A673 (cell line): ENCODE measurements at places on chromosomes 3 and 15. TPM values are rescaled to one million over a fixed set of nuclear protein-coding genes. Genes with fewer than 3 reads are reported as not detected.
A peak's percentile ranks its signal among the peaks of the same experiment; 100 is the strongest.

GRCh38 chr3:139296141-139296718, 47.6 kb upstream of the MRPS22 start:
- H3K4me3 ChIP-seq: no peak overlapping the region
- H3K27ac ChIP-seq: no peak overlapping the region
- no peak for DNase-seq
- H3K4me1 ChIP-seq: no peaks in the 10 kb centered on the region
- H3K27me3 ChIP-seq: no peaks in the 10 kb centered on the region
- H3K36me3 ChIP-seq: no peaks in the 10 kb centered on the region

GRCh38 chr3:133479895-133480669, 80.2 kb downstream of the BFSP2 start:
- no peaks in the 10 kb centered on the region for H3K36me3 ChIP-seq
- H3K4me3 ChIP-seq: no peak overlapping the region
- DNase-seq: no peak
- H3K4me1 ChIP-seq: peaks cover 15% of the 10 kb centered on the region
- H3K27me3 ChIP-seq: no peaks in the 10 kb centered on the region

- no peak overlapping the region for H3K4me3 ChIP-seq
- no peak overlapping the region for H3K27ac ChIP-seq
- no peak for DNase-seq
- no peaks in the 10 kb centered on the region for H3K4me1 ChIP-seq
Observed at GRCh38 chr3:20682573-20682972, 496.6 kb upstream of the SGO1 start.

DNA sequence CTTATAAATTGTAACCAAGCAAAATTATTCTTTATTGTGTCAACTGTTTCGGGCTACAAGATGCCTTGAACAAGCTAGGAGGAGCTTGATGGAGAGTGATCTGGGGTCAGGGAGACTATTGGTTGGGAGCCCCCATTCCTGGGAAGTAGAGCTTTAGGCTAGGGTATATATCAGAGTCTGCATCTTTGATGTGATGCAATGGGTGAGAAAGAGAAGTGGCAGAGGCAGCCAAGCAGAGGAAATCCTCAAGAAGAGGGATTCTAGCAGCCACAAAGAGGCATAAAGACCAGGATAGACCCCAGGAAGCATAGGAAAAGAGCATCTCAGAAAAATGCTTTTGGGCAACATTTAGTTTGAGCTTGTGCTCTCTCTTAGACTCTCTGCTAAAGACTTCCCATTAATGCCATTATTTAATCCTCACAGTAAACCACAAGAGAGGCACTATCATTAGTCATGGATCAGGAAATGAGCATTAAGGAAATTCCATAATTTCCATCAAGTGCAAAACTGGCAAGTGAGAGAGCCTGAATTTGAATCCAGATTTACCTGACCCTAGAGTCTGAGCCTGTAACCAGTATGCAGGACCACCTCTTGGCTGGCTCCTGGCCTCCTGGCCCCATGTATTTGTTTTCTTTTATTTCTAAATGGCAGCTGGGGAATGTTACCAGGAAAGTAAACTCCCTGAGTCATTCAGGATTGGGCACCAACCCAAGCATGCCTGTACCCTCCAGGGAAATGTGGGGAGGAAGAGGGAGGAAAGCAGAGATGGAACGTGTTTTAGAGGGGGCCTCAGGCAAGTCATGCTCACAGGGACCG, 118.7 kb downstream of the RPL22L1 start:
- no peaks in the 10 kb centered on the region for H3K27me3 ChIP-seq
- no peaks in the 10 kb centered on the region for H3K36me3 ChIP-seq
- peak overlapping the region; percentile 79 for H3K27ac ChIP-seq
- H3K4me1 ChIP-seq: peaks cover 37% of the 10 kb centered on the region

- no peak for DNase-seq
- H3K4me1 ChIP-seq: no peaks in the 10 kb centered on the region
- no peak overlapping the region for H3K27ac ChIP-seq
Observed at GRCh38 chr3:111538111-111538510, 3.9 kb upstream of the CD96 start.

GRCh38 chr15:61749169-61749568, 311.1 kb downstream of the VPS13C start:
- no peaks in the 10 kb centered on the region for H3K27me3 ChIP-seq
- H3K36me3 ChIP-seq: no peaks in the 10 kb centered on the region
- no peaks in the 10 kb centered on the region for H3K4me1 ChIP-seq
- H3K27ac ChIP-seq: no peak overlapping the region
- no peak for DNase-seq

- no peaks in the 10 kb centered on the region for H3K27me3 ChIP-seq
- no peak overlapping the region for H3K27ac ChIP-seq
- H3K36me3 ChIP-seq: peaks cover 14% of the 10 kb centered on the region
Observed at GRCh38 chr3:179234199-179234598, 16.7 kb downstream of the KCNMB3 start.

DNA sequence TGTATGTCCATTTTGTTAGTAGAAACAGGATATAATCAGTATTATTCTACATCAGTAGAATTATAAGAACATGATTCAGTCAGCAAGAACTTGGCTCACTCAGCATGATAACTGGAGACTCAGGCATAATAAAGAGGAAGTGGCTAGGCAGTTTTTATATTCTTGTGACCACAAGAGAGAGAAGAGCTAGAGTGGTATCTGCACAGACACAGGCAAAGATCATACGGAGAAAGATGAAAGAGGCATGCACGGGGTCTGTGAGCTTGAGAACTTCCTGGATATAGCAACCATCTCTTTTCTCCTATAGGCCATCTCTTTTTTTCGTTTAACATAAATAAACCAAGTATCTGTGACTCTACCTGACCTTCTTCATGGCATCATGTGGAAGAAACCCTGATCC, 46.8 kb downstream of the MYO5A start:
- H3K4me3 ChIP-seq: no peak overlapping the region
- no peaks in the 10 kb centered on the region for H3K36me3 ChIP-seq

DNA sequence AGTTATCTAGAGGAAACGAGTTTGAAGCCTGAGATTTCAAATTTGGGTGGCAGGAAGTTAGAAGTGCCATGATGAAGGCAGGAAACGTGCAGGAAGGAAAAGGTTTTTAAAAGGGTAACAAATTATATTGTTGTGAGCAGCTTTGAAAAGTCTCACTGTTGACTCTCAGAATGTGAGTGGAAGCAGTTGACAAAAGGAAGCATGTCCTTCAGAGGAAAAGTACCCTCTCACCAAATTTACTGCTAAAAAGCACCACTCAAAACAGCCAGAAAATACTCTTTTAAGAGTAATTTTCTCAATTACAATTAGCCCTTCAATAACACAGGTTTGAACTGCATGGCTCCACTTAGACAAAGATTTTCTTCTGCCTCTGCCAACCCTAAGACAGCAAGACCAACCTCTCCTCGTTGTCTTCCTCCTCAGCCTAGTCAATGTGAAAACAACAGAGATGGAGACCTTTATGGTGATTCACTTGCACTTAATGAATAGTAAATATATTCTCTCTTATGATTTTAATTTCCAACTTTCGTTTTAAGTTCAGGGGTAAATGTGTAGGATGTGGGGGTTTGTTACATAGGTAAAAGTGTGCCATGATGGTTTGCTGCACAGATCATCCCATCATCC, 117.1 kb upstream of the LIPC start:
- H3K27ac ChIP-seq: no peak overlapping the region
- H3K4me3 ChIP-seq: no peak overlapping the region
- peaks cover 16% of the 10 kb centered on the region for H3K4me1 ChIP-seq
- no peaks in the 10 kb centered on the region for H3K36me3 ChIP-seq
- peak; percentile 35 for DNase-seq
- H3K27me3 ChIP-seq: no peaks in the 10 kb centered on the region

- H3K27me3 ChIP-seq: no peaks in the 10 kb centered on the region
- no peak for DNase-seq
- H3K4me3 ChIP-seq: no peak overlapping the region
- no peaks in the 10 kb centered on the region for H3K4me1 ChIP-seq
- H3K27ac ChIP-seq: no peak overlapping the region
Observed at GRCh38 chr3:9876991-9877390, 3.1 kb downstream of the CIDEC start.

DNA sequence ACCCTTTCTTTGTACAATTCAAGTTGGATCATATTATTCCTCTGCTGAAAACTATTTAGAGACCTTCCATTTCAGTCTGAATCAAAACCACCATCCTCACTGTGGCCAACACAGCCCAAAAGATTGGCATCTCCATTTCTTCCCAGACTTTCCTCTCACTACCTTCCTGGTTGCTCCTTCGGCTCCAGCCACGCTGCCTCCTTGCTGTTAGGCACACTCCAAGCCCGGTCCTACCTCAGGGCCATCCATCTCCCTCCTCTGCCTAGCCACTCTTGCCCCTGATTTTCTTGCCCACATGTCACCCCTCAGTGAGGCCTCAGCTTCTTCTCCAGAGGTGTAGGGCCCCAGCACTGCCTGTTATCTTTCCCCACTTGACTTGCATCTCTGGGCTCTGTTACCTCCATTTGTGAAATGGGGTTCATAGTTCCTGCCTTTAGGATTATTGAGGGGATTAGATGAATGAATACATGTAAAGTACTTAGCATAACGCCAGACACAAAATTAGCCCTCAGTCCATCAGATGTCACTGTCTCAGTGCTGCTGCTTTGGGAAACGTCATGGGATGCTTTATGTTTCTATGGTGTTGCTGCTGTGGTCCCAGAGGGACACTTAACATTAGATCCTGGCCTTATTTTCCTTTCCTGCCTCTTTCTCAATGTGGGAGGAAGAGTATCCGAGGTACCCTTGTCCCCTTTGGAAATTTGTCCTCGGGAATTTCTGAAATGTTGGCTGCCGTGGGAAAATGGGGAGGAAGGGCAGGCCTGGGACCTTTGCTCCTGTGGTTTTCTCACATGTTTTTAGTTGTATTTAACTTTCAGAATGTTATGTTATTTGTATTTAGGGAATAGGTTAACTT, 31.3 kb downstream of the SNRK start:
- no peaks in the 10 kb centered on the region for H3K36me3 ChIP-seq
- no peaks in the 10 kb centered on the region for H3K27me3 ChIP-seq
- H3K4me3 ChIP-seq: no peak overlapping the region
- no peaks in the 10 kb centered on the region for H3K4me1 ChIP-seq

DNA sequence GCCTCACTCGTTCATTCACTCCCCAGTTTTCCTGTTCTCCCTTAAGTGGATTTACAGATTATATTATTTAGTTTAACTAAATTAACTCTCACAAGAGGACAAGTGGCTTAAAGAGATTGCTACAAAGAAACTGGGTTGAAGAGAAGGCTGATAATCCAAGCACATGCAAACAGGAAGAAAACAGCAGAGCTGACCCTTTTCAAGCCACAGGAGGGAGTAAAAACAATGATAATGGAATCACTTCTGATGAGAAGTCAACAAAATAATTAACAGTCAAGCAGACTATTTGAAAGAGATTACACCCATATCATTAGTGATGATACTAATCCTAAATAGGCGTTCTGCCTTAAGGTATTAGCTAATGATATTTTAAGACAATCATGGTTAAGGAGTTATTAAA, 31.7 kb downstream of the BOC start:
- H3K27me3 ChIP-seq: no peaks in the 10 kb centered on the region
- H3K4me3 ChIP-seq: no peak overlapping the region
- H3K27ac ChIP-seq: peak overlapping the region; percentile 73
- peak; percentile 5 for DNase-seq
- H3K4me1 ChIP-seq: peaks cover 31% of the 10 kb centered on the region

DNA sequence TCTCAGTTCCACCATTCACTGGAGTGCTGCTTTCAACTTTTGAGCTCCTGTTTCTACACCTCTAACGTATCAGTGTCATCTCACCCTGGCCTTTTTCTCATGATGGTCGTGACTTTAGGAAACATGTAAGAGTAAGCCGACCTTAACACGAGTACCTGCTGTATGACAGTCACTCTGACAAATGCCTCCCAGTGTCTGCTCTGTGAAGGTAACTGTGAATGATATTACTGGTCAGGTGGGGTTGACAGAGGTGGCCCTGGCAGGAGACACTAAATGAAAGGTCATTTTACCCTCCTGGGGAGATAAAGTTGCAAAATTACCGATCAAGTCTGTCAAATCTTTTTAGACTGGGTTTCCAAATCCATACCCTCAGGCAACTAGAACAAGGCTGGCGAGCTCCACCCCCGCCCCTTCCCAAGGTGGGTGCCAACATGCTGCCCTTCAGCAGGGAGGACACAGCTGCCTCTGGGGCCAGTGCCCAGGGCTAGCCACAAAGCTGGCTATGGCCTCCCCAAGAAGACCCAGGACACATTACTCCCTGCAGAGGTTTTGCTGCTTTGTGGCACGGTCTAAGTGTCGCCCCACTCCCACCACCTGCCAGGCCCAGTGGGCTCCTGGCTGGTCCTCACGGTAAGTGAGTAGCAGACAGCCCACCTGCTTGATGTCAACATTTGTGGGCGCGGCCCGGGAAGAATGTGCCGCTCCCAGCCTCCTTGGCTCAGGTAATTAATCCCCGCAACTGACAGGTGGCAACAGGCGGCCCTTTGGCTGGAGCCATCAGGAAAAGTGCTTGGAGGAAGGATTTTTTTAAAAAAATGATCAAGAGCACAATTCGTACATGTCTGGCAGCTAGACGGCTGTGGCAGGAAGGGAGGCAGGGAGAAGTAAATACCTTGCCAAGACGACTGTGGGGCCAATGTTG, 211.8 kb downstream of the TP63 start:
- DNase-seq: no peak
- peaks cover 39% of the 10 kb centered on the region for H3K4me1 ChIP-seq
- H3K27ac ChIP-seq: no peak overlapping the region
- H3K36me3 ChIP-seq: no peaks in the 10 kb centered on the region

- H3K4me1 ChIP-seq: peaks cover 12% of the 10 kb centered on the region
- H3K4me3 ChIP-seq: no peak overlapping the region
- no peak for DNase-seq
- no peaks in the 10 kb centered on the region for H3K36me3 ChIP-seq
Observed at GRCh38 chr15:68385671-68386586, 46.0 kb downstream of the ITGA11 start.

DNA sequence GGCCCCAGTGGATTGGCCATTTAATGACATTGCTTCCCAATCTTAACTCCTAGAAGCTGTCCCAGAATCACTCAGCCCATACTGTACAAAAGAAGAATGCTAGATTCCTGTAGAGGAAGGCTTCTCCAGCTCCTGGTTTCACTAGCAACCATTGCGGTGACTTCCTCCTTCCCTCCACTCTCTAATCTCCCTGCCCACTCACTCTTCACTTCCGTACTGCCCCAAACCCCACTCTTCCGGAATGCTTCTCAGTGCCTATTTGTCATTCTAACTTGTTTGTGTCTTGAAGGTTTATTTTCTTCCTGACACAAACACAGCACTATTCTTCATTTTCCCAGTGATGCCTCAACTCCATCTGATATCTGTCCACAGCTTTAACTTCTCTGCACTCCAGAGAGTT, 97.1 kb upstream of the SPATA16 start:
- H3K4me1 ChIP-seq: no peaks in the 10 kb centered on the region
- no peak overlapping the region for H3K4me3 ChIP-seq
- no peaks in the 10 kb centered on the region for H3K36me3 ChIP-seq
- H3K27ac ChIP-seq: no peak overlapping the region
- no peaks in the 10 kb centered on the region for H3K27me3 ChIP-seq
- no peak for DNase-seq

The EAF2 gene
- total RNA-seq: 12.4 and 13.1 TPM in 2 replicates

The HYAL1 gene
- 0.37 TPM in 1 of 2 replicates, not detected in the other for total RNA-seq

The PLA2G4B gene
- total RNA-seq: 7.4 and 12.0 TPM in 2 replicates

The CLDN16 gene
- total RNA-seq: 0.09 and 0.50 TPM in 2 replicates
